ELR (cell line): ENCODE measurements at places on chromosomes 7 and 10.

DNA sequence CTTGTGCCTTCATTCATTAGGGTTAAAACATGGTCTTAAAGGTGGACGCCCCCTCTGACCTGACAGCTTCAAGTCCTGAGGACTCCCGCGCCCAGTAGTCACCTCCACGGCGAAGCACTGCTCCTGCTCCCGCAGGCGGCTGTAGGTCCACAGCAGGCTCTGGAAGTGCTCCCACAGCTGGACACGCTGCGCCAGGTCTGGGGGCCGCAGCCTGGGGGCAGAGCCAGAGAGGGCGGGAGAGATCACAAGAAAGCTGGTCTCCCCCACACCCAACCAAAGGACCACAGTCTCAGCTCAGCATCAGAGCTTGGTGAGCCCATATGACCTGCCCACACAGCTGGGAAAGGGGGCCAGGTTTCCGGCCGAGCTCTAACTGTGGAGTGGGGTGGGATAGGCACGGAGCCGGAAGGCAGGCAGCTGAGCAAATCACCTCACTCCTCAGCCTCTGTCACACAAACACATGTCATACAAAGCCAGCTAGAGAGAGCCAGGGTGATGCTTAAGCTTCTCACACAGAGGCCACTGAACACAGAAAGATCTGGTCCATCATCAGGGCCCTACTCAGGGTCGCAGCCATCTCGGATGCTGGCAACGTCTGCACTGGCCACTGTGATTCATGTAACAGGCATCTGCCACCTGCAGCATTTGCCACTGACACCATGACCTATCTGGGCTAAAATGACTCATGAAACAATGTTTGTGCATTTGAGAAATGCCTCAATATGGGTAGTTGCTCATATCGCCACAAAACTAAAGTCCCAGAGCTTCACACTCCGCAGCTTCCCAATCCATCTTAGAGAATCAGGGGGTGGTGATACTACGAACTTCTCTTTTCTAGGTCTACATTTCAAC is 12.6 kb downstream of the HPS1 start:
- DNase-seq = peak; percentile 85

DNA sequence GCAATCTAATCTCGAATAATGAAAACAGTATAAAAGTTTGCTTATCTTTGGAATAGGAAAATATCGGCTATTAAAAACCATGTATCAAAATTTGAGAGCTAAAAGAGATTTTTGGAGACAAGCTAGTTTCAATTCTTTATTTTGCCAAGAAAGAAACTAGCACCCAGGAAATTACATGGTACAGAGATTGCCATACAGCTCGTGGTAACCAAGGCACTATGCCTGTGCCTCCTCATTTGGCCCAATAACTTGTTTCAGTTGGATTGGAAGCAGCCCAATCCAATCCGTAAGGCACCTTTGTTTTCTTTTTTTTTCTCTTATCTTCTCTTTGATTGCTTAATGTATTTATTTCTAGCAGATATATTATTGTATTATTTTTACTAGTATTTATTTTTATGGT is 55.0 kb downstream of the GNAI1 start:
- no peak for DNase-seq

GRCh38 chr7:300048-300447 is 10.1 kb downstream of the FOXL3 start:
- DNase-seq = no peak

DNA sequence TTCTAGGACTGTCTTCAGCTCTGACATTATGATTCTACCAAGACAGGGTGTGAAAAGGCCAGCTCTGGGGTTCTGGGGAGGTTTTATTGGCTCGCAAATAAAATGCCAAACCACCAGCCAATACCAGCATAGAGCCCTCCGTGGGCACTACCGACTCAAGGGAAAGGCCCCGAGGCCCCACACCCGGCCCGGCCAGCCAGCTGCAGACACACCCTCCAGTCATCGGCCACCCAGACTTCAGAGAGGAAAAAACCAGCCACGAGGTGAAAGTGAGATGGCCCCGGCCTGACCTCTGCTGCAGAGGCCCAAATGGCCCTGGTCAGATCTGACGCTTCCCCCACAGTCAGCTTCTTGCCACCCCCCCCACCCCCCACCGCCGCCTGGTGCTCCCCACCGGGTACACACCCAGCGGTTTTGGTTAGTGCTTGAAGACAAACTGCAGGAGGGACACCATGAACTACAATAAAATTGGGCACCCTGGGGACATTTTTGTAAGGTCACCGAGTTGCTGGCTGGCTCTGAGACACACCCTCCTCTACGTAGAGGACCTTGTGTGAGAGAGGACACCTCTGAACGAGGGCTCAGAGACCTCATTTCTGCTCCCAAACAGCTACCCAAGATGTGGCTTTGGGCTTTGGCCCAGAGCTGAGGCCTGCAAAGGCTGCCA is 79.9 kb downstream of the PRKAG2 start:
- DNase-seq = peak; percentile 6

GRCh38 chr7:132518839-132519173 is 57.5 kb downstream of the PLXNA4 start:
- DNase-seq = no peak

- peak; percentile 35 for DNase-seq
Measured at GRCh38 chr7:120407010-120407409, 134.0 kb downstream of the KCND2 start.

DNA sequence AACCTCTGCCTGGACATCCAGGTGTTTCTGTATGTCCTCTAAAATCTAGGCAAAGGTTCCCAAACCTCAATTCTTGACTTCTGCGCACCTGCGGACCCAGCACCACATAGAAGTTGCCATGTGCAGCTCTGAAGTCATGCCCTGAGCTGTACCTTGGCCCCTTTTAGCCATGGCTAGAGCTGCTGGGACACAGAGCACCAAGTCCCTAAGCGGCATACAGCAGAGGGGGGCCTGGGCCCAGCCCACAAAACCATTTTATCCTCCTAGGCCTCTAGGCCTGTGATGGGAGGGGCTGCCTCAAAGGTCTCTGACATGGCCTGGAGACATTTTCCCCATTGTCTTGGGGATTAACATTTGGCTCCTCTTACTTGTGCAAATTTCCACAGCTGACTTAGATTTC is 14.6 kb downstream of the TMEM243 start:
- DNase-seq = no peak

GRCh38 chr10:49105076-49105475 is 10.2 kb downstream of the VSTM4 start:
- no peak for DNase-seq

DNA sequence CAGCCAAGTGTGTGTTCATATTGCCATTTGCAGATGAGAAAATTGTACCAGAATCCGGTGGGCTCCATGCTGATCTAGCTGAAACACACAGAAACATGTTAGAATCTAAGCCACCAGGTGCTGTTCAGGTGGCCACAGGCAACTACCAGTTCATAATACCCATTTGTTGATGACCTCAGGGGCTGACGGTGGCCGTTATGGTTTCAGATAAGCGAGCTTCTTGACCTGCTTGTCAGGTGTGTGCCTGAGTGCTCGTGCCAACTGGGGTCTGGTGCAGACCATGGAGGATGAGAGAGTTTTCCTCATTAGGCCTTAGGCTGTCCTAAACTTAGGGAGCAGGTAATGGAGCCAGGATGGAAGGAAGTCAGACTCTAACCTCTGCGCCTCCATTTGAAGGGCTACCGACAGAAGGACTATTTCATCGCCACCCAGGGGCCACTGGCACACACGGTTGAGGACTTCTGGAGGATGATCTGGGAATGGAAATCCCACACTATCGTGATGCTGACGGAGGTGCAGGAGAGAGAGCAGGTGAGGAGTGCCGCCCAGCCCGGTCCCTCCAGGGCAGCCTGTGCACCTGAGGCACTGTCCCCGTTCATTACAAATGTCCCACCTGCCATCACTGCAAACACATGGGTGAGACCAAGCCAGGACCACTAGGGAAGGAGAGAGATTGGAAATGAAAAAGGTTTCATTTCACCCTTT is 53.1 kb downstream of the MKI67 start:
- no peak for DNase-seq

DNA sequence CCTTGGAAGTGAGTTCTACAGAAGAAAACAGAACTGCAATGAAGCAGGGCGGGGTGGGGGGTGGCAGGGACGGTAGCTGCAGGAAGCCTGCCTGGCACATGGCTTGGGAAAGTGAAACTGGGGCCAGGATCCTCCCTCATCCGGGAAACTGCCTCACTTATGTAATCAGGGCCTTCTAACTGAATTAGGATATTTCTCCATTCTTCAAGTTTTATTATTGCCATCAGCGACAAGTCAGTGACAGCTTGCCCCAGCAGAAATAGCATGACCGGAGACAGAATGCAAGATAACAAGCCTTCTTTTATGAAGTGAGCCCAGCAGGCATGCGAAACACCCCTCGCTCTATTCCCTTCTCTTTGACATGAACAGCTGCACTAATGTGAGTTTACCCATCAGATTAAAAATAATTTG is 77.5 kb upstream of the CACUL1 start:
- peak; percentile 16 for DNase-seq

- peak; percentile 67 for DNase-seq
Measured at GRCh38 chr10:21518149-21518640, 7.3 kb downstream of the SKIDA1 start.

DNA sequence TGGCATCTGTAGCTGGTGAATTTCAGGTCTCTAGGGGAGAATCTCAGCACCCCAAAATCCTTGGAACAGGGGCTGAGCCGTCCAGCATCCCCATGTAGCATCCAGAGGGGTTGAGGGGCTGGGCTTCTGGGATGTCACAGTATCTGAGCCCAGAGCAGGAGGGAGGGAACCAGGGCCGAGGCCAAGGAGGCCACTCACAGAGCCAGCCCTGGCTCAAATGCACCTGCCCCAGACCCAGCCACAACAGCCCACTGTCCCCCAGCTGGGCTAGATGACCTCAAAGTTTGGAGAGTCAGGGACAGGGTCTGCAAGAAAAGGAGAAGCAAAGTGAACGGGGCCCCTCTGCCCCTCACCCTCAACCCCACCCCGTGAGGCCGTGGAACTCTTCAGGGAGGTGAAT is 22.3 kb downstream of the VSIR start:
- no peak for DNase-seq

GRCh38 chr7:100692578-100692961 is 1.5 kb downstream of the GIGYF1 start:
- no peak for DNase-seq

DNA sequence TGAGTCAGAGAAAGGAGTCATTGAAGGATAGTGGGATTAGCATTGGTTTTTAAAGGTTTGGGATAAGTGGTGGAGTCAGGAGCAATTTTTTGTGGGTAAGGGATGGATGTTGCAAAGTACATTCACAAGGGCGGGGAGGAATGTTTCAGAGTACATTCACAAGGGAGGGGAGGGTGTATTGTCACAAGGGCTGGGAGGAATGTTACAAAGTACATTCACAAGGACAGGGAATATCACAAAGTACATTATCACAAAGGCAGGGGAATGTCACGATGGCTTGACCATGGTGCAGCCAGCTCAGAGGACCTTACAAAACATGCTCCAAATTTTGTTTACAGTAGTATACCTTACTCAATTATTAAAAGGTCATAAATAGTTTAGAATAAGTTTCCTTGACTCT is 30.3 kb downstream of the C1GALT1 start:
- DNase-seq = no peak

DNA sequence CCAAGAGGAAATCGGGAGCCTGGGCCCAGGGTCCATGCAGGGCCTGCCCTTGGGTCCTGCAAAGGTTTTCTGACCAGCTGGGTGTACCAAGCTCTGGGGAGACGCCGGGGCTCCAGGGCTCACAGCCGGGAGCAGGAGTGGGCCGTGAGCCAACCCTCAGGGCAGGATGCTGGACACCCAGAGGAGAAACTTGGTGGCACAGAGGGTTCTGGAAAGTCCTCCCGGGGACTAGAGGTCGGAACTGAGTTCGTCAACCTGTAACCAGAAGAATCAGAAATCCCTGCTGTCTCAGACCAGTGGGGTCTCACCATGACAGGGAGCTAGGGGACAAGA is 29.2 kb upstream of the PPP2R2D start:
- DNase-seq = no peak
